Breast epithelium (tissue), 4 donors: ENCODE measurements at places on chromosomes 1 and 21. TPM values are rescaled to one million over a fixed set of nuclear protein-coding genes. Genes with fewer than 3 reads are reported as not detected.

DNA sequence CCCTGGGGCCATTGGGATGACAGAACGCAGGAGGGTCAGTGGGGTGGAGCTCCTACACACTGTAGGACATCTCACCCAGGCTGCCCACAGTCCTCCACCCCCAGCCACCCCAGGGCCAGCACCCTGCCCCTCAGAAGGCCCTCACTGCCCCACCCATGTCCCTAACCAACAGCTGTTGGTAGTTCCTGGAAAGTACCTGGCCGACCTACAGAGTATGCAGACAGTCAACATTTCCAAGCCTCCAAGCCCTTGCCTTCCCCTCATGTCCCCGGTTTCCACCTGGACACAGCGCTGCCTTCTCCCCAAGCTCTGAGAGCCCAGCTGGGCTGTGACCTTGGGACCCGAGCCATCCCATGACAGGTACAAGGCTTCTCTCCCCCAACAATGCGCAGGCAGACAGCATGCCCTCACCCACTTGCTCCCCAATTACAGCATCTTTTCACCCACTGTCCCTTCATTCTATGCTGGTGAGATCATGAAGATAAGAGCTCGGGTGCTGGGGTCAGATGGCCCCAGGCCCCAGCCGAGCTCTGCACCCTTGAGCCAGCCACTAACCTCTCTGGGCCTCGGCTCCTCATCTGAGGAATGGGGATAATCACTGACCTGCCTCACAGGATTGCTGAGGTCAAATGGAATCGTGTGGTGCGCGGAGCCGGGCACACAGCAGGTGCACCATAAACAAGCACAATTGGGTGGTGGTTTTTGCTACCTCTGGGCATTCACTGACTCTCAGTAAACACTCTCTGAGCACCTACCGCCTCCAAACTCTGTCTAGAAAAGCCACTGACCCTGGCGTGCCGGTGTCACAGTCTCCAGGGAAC, 11.2 kb downstream of the LAPTM5 start:
- H3K27me3 ChIP-seq = no peaks in the 10 kb centered on the region
- H3K36me3 ChIP-seq = no peaks in the 10 kb centered on the region
- H3K4me3 ChIP-seq = no peak overlapping the region
- DNase-seq = no peak
- no peaks in the 10 kb centered on the region for H3K4me1 ChIP-seq

DNA sequence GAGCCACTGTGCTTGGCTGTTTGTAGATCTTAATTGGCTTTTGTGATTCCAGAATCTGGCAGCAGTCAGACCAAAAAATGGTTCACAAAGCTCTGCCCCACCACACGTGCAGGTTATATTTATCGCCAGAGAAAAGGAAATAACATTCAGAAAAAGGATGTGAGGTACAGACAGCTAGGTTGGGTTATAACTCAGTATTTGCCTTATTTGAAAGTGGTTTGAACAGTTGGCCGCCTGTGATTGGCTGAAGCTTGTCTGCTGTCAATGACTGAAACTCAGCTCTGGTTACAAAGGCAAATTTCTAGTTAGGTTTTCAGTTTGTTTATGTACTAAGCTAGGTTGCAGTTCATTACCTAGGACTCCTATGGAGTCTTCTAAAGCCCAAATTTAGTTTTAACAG, 9.6 kb downstream of the SH3BGR start:
- H3K27ac ChIP-seq = no peak overlapping the region
- no peaks in the 10 kb centered on the region for H3K27me3 ChIP-seq
- DNase-seq = no peak

GRCh38 chr1:36125129-36125991, at the start of gene COL8A2:
Gene COL8A2, minus strand, starts transcription at chr1:36125222. Its CDS starts 24,980 bp downstream, at chr1:36100242.
- peak within 1 kb of the TSS; percentile 78 for H3K27ac ChIP-seq
- no peaks in the 10 kb centered on the region for H3K27me3 ChIP-seq
- H3K4me3 ChIP-seq = peak within 1 kb of the TSS; percentile 86
- H3K4me1 ChIP-seq = no peaks in the 10 kb centered on the region

DNA sequence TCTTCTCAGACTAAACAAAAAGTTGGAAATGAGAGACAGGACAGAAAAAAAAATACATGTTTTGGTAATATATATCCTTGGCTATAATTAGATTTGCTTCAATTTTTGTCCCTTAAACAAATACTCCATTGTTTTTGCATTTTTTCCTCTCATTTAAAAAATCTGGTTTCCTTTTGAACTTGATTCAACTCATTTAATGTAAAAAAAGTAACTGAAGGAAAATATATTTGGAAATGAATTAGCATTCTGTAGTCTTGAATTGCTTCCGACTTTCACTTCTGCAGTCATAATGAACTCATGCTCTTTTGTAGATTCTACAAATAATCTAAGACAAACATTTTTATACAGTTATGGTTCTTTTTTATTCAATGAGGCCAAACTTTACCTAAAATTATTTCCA, 309.1 kb downstream of the HMCN1 start:
- no peaks in the 10 kb centered on the region for H3K4me1 ChIP-seq
- H3K27me3 ChIP-seq = no peaks in the 10 kb centered on the region
- no peak overlapping the region for H3K4me3 ChIP-seq
- no peak for DNase-seq

DNA sequence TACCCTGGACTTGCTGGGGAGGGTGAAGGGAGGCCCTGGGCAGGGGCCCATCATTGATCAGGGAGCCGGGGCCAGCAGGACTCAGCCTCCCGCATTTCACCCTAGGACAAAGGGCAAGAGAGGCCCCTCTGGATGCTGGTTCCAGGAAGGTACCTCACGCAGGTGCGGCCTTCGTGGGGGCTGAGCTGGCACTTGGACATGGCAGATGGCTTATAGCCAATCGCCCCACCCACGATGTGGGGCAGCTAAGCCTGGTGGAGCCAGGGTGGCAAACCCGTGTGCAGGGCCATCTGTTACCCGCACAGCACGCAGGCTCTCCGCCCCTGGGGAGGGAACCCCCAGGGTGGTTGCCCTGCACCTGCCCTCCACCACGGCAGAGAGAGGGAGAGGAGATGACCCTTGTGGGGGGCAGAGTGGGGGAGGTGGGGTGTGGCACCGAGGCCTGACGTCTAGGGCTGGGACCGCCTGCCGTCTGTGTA, 2.5 kb downstream of the TFF3 start:
- no peak overlapping the region for H3K27ac ChIP-seq
- DNase-seq = no peak
- peaks cover 3% of the 10 kb centered on the region for H3K27me3 ChIP-seq
- H3K4me3 ChIP-seq = no peak overlapping the region

GRCh38 chr1:113388017-113388620, 2.2 kb upstream of the MAGI3 start:
- H3K27me3 ChIP-seq = no peaks in the 10 kb centered on the region
- no peak overlapping the region for H3K27ac ChIP-seq

DNA sequence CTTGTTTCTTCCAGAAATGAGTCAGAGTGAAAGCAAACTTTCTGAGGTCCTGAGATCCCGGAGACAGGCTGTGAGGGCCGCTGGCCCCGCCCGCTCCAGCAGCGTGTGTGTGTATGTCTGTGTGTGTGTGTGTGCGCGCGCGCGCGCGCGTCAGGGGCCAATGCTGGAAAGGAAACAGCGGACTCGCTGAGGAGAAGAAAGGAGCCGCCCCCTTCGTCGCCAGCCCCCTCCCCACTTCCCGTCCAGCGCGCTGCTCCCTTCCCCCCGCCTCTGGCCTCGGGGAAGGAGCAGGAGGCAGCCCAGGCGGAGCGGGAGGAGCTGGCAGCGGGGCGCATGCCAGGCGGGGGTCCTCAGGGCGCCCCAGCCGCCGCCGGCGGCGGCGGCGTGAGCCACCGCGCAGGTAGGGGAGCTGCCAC, at the start of gene DISC1:
TSS of gene DISC1 (plus strand) at position 256 of the 416 bp plus-strand sequence. CDS start at position 334, 78 bp downstream.
- H3K4me3 ChIP-seq = peak within 1 kb of the TSS; percentile 84
- no peaks in the 10 kb centered on the region for H3K4me1 ChIP-seq
- peak within 1 kb of the TSS; percentile 75 for H3K27ac ChIP-seq
- DNase-seq = peak; percentile 63
- no peaks in the 10 kb centered on the region for H3K27me3 ChIP-seq

Gene KLHDC7A
- total RNA-seq = 15.7 TPM

DNA sequence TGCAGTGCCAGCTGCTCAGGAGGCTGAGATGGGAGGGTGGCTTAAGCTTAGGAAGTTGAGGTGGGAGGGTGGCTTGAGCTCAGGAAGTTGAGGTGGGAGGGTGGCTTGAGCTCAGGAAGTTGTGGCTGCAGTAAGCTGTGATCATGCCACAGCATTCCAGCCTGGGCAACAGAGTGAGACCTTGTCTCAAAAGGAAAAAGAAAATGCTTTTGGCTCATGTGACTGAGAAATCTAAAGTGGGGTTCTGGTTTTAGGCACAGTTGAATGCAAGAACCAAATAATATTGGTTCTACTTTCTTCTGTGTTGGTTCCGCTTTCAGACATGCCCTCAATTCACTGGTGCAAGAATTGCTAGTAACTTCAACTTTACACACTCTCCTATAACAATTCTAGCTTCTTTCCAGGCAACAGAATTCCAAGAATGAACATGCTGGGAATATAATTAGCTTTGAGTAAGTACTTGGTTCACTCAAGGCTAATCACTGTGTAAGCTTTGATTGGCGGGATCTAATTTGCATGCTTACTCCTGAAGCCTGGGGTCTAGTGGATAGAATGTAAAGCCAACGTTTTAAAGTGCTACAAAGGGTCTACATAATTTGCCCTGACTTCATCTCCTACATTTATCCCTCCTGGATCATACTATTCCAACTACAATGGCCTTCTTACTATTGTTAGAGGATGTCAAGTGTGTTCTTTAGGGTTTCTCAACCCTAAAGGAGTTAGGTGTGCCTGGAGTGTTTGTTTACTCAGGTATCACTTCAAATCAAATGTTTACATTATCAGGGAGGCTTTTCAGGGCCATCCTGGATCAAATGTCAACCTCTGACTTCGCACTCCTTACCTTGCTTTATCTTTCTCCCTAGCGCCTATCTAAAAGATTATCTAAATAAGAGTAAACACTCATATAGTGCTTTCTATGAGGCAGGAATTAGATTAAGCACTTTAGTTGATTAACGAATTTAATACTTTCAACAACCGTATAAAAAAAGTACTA, 115.1 kb downstream of the SLC16A1 start:
- no peaks in the 10 kb centered on the region for H3K27me3 ChIP-seq
- H3K27ac ChIP-seq = no peak overlapping the region
- H3K4me1 ChIP-seq = no peaks in the 10 kb centered on the region
- DNase-seq = no peak
- H3K36me3 ChIP-seq = no peaks in the 10 kb centered on the region

Gene RWDD3
- total RNA-seq = 20.3 TPM

Gene VCAM1
- 10.4 TPM for total RNA-seq

DNA sequence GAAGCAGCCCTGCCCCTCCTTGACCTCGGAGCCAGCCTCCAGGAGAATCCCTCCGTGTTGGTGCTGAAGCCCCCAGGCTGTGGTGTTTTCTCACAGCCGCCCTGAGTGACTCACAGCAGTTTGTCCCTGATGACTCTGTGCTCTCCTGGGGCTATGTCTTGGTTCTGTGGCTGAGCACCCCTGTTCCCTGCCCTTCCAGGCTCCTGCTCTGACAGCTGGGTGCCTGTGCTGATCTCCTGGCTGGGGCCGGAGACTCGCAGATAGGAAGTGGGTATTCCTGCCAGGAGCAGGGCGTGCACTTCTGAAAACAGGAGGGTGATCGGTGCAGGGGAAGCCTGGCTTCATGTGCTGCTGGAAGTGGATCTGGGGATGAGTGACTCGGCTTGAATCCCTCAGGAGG, 34.5 kb downstream of the POFUT2 start:
- no peaks in the 10 kb centered on the region for H3K4me1 ChIP-seq
- H3K36me3 ChIP-seq = no peaks in the 10 kb centered on the region
- DNase-seq = no peak
- no peak overlapping the region for H3K4me3 ChIP-seq
- peaks cover 8% of the 10 kb centered on the region for H3K27me3 ChIP-seq

DNA sequence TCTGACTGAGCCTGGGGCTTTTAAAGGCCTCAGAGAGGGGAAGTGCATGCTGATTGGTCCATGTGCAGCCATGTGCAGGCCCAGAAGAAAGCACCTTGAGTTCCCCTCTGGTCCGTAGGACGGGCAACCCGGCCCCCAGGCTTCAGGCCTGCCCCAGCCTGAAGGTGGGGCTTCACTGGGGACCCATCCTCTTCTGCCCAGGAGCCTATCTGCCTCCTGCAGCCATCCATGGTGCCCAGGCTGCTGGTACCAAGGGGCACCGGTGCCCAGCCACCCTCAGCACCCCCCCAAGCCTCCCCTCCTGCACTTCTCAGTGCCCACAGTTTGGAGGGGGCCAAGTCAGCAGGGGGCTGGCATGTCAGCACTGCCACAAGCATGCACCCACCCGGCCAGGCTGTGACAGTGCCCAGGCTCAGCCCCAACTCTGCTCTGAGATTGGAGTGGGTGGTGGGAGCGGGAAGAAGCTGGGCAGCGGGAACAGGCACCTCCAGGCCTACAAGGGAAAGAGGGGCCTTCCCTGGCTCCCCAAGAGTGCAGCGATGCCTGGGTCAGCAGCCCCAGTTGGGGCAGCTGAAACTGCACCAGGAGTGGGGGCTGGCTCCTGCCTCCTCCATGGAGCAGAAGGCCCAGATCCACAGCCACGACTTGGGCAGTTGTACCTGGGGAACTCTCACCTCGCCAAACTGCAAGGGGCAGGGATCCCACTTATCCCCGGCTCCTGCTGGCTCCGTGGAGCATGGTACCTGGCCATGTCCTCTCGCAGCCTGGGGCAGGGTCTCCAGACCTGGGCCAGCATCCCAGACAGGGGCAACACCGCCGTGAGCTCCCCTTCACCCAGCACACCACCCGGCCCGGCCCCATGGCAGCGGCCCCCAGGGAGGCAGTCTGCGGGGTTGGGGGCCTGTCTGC, 11.7 kb downstream of the COL6A2 start:
- DNase-seq = peak; percentile 10
- H3K4me1 ChIP-seq = no peaks in the 10 kb centered on the region
- H3K27ac ChIP-seq = no peak overlapping the region
- H3K4me3 ChIP-seq = no peak overlapping the region
- H3K36me3 ChIP-seq = no peaks in the 10 kb centered on the region

DNA sequence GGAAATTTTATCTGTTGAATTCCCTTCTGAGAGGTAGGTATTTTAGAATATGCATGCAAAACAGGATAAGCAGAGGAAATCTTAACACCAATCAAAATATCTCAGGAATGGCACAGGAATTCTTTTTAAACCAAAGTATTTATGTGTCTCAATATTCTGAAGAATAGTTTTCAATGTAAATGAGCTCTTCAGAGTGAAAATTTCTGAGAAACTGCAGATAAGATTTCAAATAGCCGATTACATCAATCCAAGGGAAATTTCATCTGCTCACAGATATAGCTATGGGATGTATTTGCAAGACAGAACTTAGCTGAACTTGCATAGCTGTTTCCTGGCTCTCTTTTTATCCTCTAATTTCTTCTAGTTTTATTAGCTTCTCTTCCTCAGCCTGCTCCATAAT, 209.5 kb downstream of the GRIK1 start:
- H3K4me3 ChIP-seq = no peak overlapping the region
- no peaks in the 10 kb centered on the region for H3K36me3 ChIP-seq
- H3K4me1 ChIP-seq = no peaks in the 10 kb centered on the region
- H3K27ac ChIP-seq = no peak overlapping the region

Gene MYBPH
- total RNA-seq = not detected

Gene CCDC30
- 15.4 TPM for total RNA-seq

Gene KRTAP13-2
- not detected for total RNA-seq

Gene FMO4
- total RNA-seq = 27.7 TPM

DNA sequence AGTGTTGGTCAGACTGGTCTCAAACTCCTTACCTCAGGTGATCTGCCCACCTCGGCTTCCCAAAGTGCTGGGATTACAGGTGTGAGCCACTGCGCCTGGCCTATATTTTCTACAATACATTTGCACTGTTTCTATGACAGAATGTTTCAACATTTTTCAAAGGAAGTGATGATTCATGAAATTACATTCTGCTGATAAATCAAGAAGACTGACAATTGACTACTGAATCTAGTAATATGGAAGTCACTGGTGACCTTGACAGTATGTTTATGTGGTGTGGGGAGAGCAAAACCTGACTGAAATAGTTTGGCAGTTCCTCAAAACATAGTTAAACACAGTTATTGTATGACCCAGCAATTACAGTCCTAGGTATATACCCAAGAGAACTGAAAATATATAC, 18.1 kb downstream of the LRIF1 start:
- H3K27ac ChIP-seq = no peak overlapping the region
- H3K27me3 ChIP-seq = no peaks in the 10 kb centered on the region
- no peaks in the 10 kb centered on the region for H3K4me1 ChIP-seq
- H3K36me3 ChIP-seq = no peaks in the 10 kb centered on the region
